ENCODE measurements at places on chromosomes 2 and 18. TPM values are rescaled to one million over a fixed set of nuclear protein-coding genes. Genes with fewer than 3 reads are reported as not detected.

TRIM54 gene
- 0.19 TPM for total RNA-seq

GCA gene
- 20.9 TPM for total RNA-seq

NXPH2 gene
- not detected for total RNA-seq

TRIM43 gene
- not detected for total RNA-seq

FHOD3 gene
- not detected for total RNA-seq

DNA sequence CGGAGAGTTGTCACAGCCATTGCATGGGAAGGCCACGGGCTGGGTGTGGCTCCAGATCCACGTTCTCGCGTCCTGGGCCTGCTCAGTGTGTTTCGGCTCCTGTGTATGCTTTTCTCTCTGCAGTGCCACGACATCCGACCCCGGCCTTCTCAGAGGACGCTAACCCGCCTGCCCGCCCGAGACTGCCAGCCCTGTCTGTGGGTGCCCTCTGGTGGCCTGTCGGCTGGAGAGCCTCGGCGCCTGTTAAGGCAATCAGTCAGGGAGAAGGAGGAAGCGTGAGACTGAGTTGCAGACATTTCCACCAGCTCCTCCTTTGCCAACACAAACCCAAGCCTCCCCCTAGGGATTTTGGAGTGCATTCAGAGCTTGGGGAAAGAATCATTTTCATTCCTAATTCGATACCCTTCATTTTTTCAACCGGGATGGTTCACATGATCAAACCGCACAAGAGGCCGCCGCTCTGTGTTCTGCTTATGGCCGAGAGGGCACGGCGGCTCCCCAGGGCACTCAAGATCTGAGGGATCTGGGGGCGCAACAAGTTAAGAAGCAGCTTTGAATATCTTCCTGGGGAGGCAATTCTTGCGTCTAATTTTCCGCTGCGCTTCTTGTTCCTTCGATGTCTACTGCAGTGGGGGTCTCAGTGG lies 37.5 kb upstream of the ZBTB7C start:
- peaks cover 10% of the 10 kb centered on the region for H3K4me1 ChIP-seq
- H3K27ac ChIP-seq, result no peak overlapping the region
- no peak overlapping the region for H3K4me3 ChIP-seq
- peak; percentile 44 for DNase-seq
- H3K36me3 ChIP-seq, result no peaks in the 10 kb centered on the region
- peaks cover 27% of the 10 kb centered on the region for H3K27me3 ChIP-seq

DNA sequence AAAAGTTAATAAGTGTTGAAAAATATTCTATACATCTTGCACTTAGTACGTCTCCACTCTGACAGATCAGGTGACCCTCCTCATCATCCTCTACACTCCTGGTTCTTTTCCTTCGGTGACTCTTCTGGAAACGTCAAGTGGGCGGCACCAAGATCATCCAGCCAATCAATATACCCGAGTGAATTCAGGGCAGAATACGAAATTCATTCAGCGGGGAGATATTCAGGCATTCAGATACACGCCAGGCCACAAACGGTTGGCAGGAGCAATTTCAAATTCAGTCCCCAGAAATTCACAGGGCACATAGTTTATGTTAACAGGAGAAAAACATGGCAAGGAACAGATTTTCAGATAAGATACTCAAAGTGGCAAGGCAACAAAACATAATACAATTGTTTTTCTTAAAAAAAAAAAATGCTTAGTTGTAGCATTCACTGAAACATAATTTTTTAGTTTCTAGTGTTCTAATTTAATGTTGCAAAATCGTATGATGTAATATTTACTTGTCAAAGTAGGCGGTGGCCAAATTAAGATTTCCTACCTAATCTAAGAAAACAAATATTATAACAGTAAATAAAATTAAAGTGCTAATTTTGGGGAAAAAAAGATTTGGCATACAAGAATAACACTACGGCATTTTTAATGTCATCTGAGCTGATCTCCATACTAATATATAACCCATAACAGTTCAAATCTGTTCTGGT lies 4.2 kb downstream of the CLK1 start:
- peaks cover 67% of the 10 kb centered on the region for H3K4me1 ChIP-seq
- no peaks in the 10 kb centered on the region for H3K27me3 ChIP-seq
- H3K36me3 ChIP-seq, result peaks cover 82% of the 10 kb centered on the region
- no peak for DNase-seq
- peak overlapping the region; percentile 75 for H3K4me3 ChIP-seq

GRCh38 chr2:177599139-177599688 lies 206.6 kb downstream of the AGPS start:
- H3K27ac ChIP-seq, result no peak overlapping the region
- no peaks in the 10 kb centered on the region for H3K4me1 ChIP-seq
- no peaks in the 10 kb centered on the region for H3K36me3 ChIP-seq
- no peaks in the 10 kb centered on the region for H3K27me3 ChIP-seq

- H3K27ac ChIP-seq, result no peak overlapping the region
- no peak overlapping the region for H3K4me3 ChIP-seq
- DNase-seq, result no peak
- H3K27me3 ChIP-seq, result peaks cover 29% of the 10 kb centered on the region
Observed at GRCh38 chr2:118974103-118974993, 32.4 kb downstream of the MARCO start.

DNA sequence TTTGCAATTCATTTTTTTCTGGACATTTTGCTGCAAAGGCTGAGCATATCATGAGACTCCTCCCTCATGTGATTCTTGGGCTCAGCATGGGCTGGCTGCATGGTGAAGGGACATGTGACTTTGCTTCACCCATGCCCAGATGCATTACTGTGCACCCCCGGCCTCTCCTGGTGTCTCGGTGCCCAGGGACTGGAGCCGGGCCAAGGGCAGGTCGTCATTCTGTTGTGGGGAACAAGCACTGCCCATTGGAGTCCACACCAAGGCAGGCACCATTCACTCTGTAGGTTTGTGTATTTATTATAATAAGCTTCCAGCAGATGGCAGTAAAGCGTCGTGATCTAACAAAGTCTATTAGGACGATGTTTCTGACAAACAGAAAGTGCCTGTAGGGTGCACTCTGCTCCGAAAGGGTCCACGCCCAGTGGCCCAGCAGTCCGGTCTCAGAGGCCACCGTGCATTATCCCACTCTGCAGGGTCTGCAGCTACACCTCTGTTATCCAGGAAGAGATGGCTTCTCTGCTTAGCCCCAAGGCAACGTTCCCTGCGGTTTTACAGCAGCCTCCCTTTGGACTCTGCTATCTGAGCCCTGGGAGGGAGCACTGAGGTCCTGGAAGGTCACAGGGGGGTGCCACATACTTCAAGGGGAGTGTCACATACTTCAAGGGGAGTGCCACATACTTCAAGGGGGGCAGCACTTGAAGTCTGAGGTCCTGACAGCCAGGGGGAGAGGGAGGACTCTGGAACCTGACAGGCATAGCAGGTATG lies 219.6 kb downstream of the TSN start:
- peak overlapping the region; percentile 87 for H3K4me3 ChIP-seq
- peak overlapping the region; percentile 83 for H3K27ac ChIP-seq
- H3K36me3 ChIP-seq, result no peaks in the 10 kb centered on the region
- peaks cover 12% of the 10 kb centered on the region for H3K4me1 ChIP-seq
- peaks cover 7% of the 10 kb centered on the region for H3K27me3 ChIP-seq

DNA sequence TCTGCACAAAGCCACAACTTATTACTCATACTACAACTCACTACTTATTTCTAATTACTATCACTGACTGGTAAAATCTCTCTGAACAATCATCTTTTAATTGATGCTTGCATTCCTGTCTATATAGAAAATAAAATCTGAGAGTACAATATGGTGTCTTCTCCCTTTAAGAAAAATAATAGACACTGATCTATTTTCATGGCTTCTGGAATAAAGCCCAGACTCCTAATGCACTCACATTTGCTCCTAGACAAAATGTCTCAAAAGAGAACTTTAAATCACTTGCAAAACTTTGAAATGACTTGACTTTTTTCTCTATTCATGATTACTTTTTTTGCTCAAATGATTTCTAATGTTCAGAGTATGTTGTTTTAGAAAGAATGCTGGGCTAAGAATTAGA lies 28.7 kb downstream of the ESCO1 start:
- H3K27ac ChIP-seq, result no peak overlapping the region
- H3K27me3 ChIP-seq, result no peaks in the 10 kb centered on the region
- no peak overlapping the region for H3K4me3 ChIP-seq

- no peaks in the 10 kb centered on the region for H3K27me3 ChIP-seq
- no peak overlapping the region for H3K27ac ChIP-seq
- H3K36me3 ChIP-seq, result no peaks in the 10 kb centered on the region
Observed at GRCh38 chr2:215383652-215384279, 52.1 kb downstream of the FN1 start.

GRCh38 chr2:33015421-33016142 lies 68.8 kb downstream of the LTBP1 start:
- no peak overlapping the region for H3K27ac ChIP-seq
- no peak overlapping the region for H3K4me3 ChIP-seq
- H3K36me3 ChIP-seq, result no peaks in the 10 kb centered on the region
- peaks cover 1% of the 10 kb centered on the region for H3K27me3 ChIP-seq

DNA sequence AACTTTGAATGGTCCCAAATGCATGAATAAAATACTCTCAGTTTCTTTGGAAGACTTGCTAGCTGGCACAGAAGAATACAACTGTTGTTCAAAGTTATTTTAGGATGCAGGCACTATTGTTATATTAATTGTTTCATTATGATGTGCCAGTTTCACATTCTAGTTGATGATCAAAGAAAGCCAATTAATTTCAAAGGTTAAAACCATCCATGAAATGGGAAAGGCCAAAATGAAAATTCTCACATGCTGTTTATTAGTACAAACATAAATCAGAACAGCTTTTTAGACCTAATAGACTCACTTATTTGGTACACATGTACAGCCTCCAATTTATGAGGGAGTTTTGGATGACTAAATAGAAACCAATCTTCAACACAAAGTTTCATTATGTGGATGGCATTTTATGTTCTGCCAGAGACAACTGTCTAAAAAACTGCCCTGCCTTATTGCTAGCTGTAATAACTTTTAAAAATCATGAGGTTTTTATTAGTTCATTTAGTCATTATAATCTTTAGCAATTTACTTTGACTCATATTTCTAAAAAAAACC lies 42.2 kb downstream of the RFTN2 start:
- no peak overlapping the region for H3K27ac ChIP-seq
- no peaks in the 10 kb centered on the region for H3K27me3 ChIP-seq
- DNase-seq, result no peak
- no peaks in the 10 kb centered on the region for H3K4me1 ChIP-seq
- H3K36me3 ChIP-seq, result no peaks in the 10 kb centered on the region

GRCh38 chr2:191171708-191172355 lies 21.0 kb upstream of the STAT4 start:
- H3K4me3 ChIP-seq, result no peak overlapping the region
- no peak overlapping the region for H3K27ac ChIP-seq
- no peak for DNase-seq
- H3K36me3 ChIP-seq, result no peaks in the 10 kb centered on the region
- peaks cover 10% of the 10 kb centered on the region for H3K4me1 ChIP-seq

- peaks cover 68% of the 10 kb centered on the region for H3K4me1 ChIP-seq
- H3K4me3 ChIP-seq, result peak overlapping the region; percentile 95
- H3K27ac ChIP-seq, result peak overlapping the region; percentile 90
- peak; percentile 69 for DNase-seq
Observed at GRCh38 chr2:130372055-130372832, 16.4 kb downstream of the PTPN18 start.
